Lower leg skin (tissue), 4 donors: ENCODE measurements at places on chromosomes 2 and 18. TPM values are rescaled to one million over a fixed set of nuclear protein-coding genes. Genes with fewer than 3 reads are reported as not detected.

TUBA4B gene
- total RNA-seq = not detected

RGPD3 gene
- 0.20 TPM for total RNA-seq

PLCD4 gene
- total RNA-seq = 2.7 TPM

MDH1B gene
- 0.34 TPM for total RNA-seq

KIAA1328 gene
- 16.4 TPM for total RNA-seq

ITGB6 gene
- 7.5 TPM for total RNA-seq

UBE2E3 gene
- 66.8 TPM for total RNA-seq

EVA1A gene
- 6.6 TPM for total RNA-seq

CHRND gene
- not detected for total RNA-seq

MC2R gene
- total RNA-seq = not detected

SEMA4C gene
- 23.5 TPM for total RNA-seq

ASXL3 gene
- 0.61 TPM for total RNA-seq

LINC00305 gene
- not detected for total RNA-seq

CLEC4F gene
- total RNA-seq = 1.2 TPM

SERPINB11 gene
- total RNA-seq = not detected

EPHA4 gene
- 48.2 TPM for total RNA-seq

GTF3C2 gene
- total RNA-seq = 67.2 TPM

ITM2C gene
- 12.3 TPM for total RNA-seq
